SK-MEL-5 (cell line): ENCODE measurements at places on chromosomes 12 and 14. TPM values are rescaled to one million over a fixed set of nuclear protein-coding genes. Genes with fewer than 3 reads are reported as not detected.

GRCh38 chr12:131351319-131352028 lies 359.4 kb upstream of the SFSWAP start:
- peak; percentile 33 for DNase-seq

DNA sequence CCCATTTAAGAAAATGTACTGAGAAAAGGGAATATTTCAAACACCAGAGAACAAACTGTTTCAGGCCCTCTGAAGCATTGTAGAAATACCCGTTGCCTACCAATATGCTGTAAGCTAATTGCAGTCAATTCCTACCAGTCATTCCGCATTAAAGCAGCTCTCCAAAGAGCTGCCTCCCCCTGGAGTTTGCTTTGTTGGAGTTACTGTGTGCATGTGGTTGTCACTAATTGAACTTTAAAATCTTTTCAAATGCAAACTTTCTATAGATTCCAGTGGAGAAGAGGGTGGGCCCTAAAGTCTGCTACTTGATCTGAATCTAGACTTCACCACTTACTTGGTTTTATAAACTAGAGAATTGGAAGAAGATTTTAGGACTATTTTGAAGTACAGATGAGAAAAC lies 112.7 kb downstream of the PLXNC1 start:
- DNase-seq, result no peak

DNA sequence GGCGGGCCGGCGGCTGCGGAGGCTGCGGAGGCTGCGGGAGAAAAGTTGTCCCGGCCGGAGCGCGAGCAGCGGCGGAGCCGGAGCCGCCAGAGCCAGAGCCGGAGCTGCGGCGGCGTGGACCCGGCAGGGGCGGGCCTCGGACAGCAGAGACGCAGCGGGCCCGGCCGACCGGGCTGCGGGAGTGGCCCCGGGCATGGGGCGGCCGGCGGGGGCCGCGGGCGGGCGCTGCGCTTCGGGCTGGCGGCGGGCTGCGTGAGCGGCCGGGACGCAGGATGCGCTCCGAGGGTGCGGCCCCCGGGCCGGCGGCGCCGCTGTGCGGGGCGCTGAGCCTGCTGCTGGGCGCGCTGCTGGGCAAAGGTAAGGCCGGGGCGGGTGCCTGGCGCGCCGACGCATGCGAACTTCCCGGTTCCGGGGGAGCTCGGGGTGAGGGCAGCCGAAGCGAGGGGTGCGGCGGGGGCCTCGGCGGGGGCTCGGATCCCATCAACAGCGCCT lies at the start of gene TMEM132C:
Gene TMEM132C, plus strand, starts transcription at position 40 of the 492 bp plus-strand sequence. Its CDS starts 233 bp downstream, at position 273.
- DNase-seq, result no peak

DNA sequence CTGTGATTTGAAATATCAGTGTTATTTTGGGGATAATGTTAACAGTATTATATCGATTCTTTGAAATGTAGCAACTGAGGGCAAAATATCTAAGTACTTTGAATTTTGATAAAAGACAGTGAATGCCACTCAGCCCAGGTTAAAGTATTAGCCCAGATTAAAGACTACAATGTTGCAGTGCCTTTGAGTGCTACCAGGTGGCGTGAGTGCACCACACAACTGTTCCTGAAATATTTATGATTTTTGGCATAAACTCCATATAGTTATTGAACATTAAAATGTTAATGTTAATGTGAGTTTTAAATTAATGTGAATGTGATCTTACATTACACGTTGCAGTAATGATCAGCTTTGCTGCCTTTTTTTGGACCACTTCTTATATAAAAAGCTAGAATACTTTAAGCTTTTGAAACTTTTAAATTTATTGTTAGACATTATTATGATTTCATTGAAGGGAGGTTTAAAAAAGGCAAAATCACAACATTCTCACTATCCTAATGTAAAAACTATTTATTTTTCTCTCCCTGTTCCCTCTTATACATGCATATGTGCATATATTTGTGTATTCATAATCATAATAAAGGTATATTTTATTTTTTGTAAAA lies 22.5 kb downstream of the MRPS35 start:
- peak; percentile 55 for DNase-seq

GRCh38 chr12:115008929-115009328 lies 325.0 kb upstream of the TBX3 start:
- DNase-seq, result no peak

DNA sequence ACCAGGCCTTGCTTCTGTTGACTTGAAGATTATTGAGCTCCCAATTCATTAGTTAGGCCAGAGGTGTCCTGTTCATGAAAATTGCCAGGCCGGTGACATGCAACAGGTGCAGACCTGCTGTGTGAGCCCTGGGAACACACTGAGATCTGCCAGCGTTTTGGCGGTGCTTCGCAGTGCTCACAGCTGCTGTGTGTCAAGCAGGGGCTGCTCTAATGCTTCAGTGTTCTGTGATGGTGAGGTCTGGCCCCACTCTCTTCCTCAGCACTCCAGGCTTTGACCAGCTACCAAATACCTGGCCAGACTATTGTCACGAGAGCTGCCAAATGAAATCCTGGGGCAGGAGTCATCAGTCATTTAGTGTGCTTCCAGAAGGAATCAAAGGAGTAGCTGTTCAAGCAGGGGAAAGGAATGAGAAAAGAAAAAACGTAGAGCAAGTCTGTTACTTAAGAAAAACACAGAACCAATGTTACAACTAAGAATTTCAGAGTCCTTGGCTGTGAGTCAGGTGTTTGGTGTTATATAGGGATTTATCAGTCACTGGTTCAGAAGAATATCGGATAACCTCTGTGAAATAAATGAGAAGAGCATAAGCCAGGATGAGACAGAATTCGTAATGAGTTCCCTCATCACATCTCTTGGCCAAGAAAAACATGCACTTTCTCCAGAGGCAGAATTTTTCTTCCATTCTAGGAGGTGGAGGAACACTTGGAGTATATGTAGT lies 150.8 kb downstream of the FBXL14 start:
- DNase-seq, result no peak

DNA sequence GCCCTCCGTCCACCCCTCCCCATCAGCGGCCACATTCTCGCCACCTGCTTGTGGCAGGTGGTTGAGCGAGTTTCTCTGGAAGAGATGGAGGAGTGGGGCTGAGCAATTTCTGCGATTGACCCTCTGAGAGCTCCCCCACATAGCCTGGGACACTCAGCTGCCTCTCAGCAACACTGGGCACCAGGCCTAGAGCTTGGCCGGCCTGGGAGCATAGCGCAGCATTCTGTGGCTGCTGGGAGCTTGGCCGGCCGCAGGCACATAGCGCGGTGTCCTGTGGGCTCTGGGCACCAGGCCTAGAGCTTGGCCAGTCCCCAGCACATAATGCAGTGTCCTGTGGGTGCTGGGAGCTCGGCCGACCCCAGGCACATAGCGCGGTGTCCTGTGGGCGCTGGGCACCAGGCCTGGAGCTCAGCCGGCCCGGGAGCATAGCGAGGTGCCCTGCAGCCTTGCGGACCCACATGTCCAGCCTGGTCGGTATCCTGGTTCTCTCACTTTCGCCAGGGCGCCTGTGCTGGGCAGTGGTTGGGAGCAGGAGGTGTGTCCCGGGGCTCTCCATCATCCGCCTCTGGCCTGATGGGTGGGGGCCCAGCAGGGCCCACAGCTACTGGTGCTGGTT lies 43.8 kb downstream of the LRCOL1 start:
- no peak for DNase-seq

DNA sequence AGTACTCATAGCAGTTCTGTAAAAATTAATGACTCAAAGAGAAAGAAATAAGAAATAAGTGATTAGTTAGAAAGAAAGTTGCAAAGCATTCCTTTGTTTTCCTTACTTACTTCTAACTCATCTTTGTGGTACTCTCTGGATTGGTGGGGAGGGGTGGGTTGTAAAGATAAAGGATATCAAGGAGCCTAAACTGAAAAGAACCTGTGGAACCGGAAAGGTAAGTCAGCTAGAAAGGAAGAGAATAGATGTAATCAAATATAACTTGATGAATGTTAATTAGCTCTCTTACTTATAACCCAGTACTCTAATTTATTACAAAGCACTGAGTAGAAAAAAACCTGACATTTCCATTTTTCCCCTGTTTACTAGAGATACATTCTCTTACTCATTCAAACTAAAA lies 37.5 kb upstream of the KRR1 start:
- DNase-seq, result no peak

The ZNF410 gene
- 63.9 and 69.7 TPM in 2 replicates for total RNA-seq

GRCh38 chr14:66135831-66136230 lies 350.3 kb upstream of the CCDC196 start:
- no peak for DNase-seq

- no peak for DNase-seq
Observed at GRCh38 chr12:64747695-64748094, 11.5 kb downstream of the GNS start.

- no peak for DNase-seq
Observed at GRCh38 chr12:31386364-31386777, 60.4 kb upstream of the SINHCAF start.

The SRRM4 gene
- total RNA-seq, result not detected in 2 replicates

- DNase-seq, result peak; percentile 46
Observed at GRCh38 chr12:130826151-130826801, 12.8 kb downstream of the STX2 start.

DNA sequence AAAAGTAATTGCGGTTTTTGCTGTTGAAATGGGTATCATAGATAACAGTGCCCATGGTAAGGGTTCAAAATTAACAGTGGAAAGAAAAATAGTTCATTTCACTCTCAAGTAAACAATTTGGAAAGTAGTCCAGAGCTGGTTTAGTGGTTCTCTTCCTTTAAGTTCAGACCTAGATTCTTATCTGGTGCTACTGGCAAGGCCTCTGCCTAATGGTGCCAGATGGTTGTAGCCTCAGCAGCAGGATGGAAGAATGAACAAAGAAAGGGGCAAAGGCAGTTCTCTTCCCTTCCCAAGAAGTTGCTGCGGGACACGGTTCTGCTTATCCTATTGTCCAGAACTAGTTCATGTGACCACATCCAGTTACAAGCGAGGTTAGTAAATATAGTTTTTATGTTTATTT lies 10.5 kb downstream of the ARG2 start:
- DNase-seq, result no peak

The PTPRR gene
- 2.6 and 3.9 TPM in 2 replicates for total RNA-seq

- DNase-seq, result peak; percentile 37
Observed at GRCh38 chr12:93127582-93128331, 198.7 kb upstream of the EEA1 start.

DNA sequence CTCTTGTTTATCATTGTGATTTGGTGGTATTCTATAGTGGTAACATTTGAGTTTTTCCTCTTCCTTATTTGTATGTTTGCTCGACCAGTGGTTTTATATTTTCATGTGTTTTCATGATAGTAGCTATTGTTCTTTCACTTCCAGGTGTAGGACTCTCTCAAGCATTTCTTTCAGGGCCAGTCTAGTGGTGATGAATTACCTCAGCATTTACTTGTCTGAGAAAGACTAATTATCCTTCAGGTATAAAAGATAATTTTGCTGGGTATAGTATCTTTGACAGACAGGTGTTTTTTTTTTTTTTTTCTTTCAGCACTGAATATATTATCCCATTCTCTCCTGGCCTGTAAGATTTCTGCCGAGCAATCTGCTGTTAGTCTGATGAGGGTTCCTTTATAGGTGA lies 35.0 kb upstream of the CCND2 start:
- DNase-seq, result no peak

The DCN gene
- 30.7 and 40.0 TPM in 2 replicates for total RNA-seq

GRCh38 chr14:35051796-35052195 lies 5.7 kb downstream of the FAM177A1 start:
- peak; percentile 37 for DNase-seq

DNA sequence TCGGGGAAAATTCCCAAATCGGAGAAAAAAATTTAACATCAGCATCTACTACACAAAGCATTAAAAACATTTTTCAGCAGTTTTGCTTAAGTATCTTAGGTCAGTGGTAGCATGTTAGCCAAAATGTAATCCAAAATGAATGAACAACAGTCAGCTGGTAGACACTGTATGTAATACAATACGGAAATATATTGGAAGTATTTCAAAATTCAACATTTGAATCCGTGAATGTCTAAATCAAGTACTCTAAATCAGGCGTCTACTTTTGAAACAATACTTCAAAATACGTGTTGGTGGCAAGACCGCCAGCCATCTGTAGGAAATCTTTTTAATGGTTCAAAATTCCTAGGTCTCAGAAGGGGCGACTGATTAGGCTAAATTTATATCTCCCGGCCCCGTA lies 1.1 kb downstream of the SCAF11 start:
- no peak for DNase-seq

The NOPCHAP1 gene
- 29.0 and 34.0 TPM in 2 replicates for total RNA-seq

GRCh38 chr14:97221572-97222285 lies 424.5 kb downstream of the VRK1 start:
- no peak for DNase-seq

DNA sequence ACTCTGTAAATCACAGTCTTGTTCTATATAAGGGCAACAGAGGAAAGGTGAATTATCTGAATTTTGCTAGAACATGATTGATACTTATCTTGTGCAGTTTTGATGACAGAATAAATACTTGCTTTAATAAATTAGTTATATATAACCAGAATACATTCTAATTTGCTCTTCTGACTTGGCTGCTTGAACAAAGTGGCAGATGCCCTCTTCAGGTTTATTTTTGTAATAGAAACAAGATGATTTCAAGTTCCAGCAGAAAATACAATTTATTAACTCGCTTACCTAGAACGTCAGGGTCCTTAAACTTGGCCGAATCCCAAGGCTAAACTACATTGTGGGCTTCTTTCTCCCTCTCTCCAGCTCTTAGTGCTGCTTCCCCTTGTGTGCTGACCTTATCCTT lies 57.6 kb upstream of the SSTR1 start:
- no peak for DNase-seq

DNA sequence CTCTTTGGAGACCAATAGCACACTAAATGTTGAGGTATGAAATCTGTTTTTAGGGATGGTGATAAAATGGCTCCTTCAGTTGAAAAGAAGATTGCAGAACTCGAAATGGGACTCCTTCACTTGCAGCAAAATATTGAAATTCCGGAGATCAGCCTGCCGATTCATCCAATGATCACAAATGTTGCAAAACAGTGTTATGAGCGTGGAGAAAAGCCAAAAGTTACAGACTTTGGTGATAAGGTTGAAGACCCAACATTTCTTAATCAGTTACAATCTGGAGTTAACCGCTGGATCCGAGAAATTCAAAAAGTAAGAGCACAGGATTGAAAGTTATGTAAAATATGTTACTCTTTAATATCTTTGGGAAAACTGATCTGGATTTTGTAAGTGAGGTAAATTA lies 15.3 kb downstream of the DYNC1H1 start:
- no peak for DNase-seq

GRCh38 chr12:84077679-84078078 lies 834.9 kb downstream of the SLC6A15 start:
- DNase-seq, result no peak
